ENCODE measurements at places on chromosomes 2 and 18. TPM values are rescaled to one million over a fixed set of nuclear protein-coding genes. Genes with fewer than 3 reads are reported as not detected.
A peak's percentile ranks its signal among the peaks of the same experiment; 100 is the strongest.

- no peak for DNase-seq
Measured at GRCh38 chr2:52613064-52613463, 1154.5 kb upstream of the CHAC2 start.

GRHL1 gene
- total RNA-seq, result 7.2 TPM

DNA sequence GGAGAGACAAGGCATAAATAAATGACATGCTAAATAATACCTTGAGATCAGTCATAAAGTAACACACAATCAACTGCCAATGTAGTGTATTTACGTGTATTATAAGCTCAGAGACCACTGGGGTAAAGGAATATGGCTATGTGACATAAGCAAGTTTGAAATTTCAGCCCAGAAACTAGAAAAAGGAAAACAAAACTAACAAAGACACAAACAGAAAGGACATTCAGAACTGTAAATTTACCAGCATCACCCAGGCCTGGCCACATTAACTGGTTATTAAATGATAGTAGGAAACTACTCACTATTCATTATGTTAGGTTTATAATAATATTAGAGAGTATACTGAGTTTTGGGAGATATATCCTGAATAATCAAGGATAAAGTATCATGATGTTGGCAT lies 98.8 kb downstream of the METTL8 start:
- DNase-seq, result no peak

DNA sequence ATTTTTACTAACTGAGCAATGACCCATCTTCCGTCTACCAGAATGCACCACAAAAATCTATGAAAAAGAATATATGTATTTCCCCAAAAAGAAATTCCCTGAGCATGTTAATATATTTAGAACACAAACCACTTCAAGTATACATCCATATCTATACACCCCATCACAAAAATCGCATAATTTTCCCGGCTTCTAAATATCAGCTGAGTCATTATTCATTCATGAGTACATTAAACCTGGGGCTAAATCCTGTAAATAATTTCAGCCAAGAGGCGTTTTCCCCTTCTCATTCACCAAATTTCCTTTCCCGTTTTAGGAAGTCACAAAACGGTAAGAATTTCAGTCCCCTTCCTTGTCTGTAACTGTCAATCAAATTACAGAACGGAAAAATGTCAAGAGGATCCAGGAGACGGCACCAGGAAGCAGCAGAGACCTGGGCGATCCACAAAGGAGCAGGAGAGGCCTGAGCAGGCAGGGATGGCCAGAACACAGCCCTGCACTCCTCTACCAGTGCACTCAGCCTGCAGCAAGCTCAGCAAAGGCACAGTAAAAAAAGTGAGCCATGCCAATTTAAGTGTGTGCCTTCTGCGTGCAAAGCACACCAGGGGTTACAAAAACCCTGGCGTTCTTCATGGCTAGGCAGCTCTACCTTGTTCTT lies 300.7 kb downstream of the TCF4 start:
- no peak for DNase-seq

GRCh38 chr2:179622112-179622511 lies 239.3 kb downstream of the ZNF385B start:
- no peak for DNase-seq

KCNJ13 gene
- 3.0 TPM for total RNA-seq

- peak; percentile 36 for DNase-seq
Measured at GRCh38 chr2:207473049-207473930, 56.5 kb upstream of the CREB1 start.

RAB6C gene
- 0.23 TPM for total RNA-seq

DNA sequence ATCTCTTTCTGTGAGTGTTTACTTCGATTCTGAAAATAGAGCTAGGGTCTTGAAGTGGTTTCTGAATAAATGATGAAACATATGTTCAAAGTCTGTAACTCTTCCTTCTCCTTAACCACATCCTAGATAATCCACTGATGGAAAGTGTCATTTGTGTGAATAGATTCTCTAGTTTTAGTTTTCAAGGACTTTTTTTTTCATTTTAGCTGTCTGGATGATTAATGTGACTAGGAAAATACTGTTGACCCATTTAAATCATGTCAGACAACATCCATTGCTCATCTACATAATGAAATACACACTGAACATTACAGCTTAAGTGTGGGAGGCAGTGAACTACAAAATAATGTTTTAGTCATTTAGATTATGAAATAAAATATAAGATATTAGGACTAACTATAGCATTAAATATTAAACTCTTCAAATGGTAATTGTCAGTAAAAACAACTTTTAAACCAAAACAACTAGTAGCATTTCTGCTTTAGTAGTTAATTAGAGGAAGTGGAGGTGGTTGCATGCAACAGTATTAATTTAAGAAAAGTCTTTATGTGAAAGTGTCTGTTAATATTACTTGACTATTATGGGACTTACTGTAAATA lies 39.1 kb upstream of the DLX1 start:
- DNase-seq, result no peak

GRCh38 chr2:201618744-201619662 lies 24.3 kb downstream of the TMEM237 start:
- peak; percentile 64 for DNase-seq

PSMG2 gene
- total RNA-seq, result 61.5 TPM

DOK6 gene
- 9.6 TPM for total RNA-seq

GRCh38 chr2:75920859-75921551 lies 210.3 kb upstream of the GCFC2 start:
- no peak for DNase-seq

GRCh38 chr2:207487650-207488311 lies 42.0 kb upstream of the CREB1 start:
- no peak for DNase-seq

- DNase-seq, result no peak
Measured at GRCh38 chr2:108399479-108399878, 21.7 kb downstream of the SULT1C4 start.

SCYGR2 gene
- not detected for total RNA-seq

FECH gene
- 20.0 TPM for total RNA-seq

- DNase-seq, result peak; percentile 67
Measured at GRCh38 chr2:201116959-201117734, 1.2 kb downstream of the CFLAR start.

GRCh38 chr2:225938991-225939390 lies 539.5 kb downstream of the NYAP2 start:
- no peak for DNase-seq

TUBB8B gene
- total RNA-seq, result not detected

DNA sequence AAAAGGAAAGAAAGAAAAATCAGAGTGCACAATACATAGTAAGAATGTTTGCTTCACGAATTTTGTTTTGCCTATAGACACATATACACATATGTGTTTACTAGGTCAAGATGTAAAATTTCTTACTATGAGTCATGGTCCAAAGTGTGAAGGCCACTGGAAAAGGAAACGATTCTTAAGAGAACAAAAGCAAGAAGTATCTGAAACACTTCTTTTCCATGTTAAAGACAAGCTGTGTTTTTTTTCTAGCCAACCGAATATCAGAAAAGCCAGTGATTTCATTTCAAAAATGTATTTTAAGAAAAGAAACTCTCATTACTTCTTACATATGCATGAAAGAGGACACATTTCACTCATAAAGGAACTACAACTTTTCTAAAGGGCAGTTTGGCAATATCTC lies 24.9 kb downstream of the PECR start:
- DNase-seq, result no peak

GRCh38 chr2:128736046-128736688 lies 417.5 kb upstream of the HS6ST1 start:
- no peak for DNase-seq

CXCR4 gene
- total RNA-seq, result 61.1 TPM

Data from mucosa of gallbladder (tissue), 1 donor.